ENCODE measurements at places on chromosomes 16 and 17.

DNA sequence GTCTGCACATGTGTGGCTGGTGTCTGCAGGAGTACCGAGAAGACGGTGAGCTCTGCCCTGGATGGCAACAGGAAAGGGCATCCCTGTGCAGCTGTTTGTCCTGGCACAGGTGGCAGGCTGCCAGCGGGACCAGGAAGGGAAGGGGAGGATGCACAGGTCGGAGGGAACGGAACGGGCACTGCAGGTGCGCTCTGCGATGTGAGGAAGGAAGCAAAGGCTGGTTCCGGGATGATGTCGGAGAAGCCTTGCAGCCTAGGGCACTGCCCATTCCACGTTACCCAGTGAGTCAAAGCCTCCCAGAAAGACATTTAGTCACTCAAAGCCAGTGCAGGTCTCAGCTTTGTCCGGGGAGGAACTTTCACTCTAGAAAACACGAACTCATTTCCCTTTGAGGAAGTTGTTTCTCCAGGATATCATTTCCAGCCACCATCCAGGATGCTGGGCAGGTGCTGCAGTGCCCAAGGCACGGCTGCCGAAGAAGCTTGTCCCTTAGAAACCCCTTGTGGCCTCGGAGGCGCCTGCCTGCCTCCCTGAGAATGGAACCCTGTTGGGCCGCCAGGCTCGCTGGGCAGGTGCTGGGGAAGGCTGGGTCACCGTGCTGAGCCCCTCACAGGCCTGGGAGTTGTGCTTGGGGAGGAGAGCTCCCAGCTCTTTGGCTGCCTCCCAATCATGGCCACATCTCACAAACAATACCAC is 4.5 kb upstream of the TMEM235 start:
- DNase-seq, result no peak

DNA sequence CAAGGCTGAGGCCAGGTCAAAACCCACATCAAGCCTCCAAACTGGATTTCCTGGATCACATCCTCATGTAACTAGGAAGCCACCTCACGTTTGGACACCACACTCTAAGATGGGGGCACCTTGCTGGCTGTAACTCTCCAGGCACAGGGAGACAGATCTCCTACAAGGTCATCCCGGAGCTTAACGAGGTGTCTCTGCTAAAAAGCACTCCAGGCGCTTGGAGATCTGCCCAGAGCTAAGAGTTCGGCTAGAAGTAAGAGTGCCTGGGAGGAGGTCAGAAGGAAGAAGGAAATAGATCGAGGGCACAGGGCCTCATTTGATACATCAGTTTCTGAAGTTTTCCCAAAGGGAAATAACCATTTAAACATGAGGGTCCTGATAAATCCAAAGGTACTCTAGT is 15.9 kb downstream of the PSMB3 start:
- DNase-seq, result no peak

DNA sequence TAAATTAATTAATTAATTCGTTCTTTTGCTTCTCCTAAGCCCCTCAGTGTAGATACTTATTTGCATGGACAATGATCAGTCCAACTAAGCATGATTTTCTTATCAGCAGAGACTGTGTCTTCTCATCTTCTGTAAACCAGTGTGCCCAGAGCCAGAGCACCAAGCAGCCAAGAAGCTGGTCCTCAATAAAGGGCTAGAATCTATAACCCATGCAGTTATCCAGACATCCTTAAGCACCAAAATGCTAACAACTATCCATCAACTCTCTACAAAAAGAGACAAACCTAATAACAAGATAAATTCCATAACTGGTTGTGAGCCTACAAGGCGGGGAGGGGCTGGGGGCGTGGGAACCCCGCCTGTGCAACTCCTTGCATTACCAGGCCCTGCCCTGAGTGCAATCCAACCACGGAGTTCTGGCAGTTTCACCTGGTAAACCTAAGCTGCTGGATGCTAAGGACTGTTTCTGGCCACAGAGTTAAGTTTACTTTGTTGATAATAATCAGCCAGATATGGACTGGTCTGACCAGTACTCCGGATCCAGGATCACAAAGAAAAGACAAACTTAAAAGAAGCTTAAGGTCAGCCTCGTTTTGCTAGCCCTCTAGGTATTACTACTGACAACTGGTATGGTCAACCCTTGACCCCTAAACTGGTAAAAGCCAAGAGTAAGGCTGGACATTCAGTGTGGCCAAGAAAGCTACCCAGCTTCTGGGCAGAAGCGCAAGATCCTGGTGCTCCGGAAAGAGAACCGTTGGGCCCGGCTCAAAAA is 51.5 kb downstream of the ZFHX3 start:
- DNase-seq, result no peak

DNA sequence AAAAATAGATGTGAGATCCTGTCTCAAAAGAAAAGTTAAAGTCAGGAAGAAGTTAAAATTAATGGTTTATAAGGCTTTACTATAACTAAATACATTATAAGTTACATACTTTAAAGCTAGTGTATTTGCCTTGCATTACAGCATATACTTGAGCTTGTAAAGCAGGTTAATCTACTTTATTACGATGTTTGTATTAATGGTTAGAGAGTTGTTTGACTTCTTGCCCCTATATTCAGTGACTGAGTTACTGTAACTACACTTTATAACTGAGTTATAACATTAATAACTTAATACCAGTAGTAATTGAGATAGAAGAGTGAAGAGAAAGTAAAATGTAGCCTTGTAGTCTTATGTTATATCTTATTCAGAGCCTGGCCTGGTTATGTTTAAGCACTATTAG is 22.9 kb downstream of the CLTC start:
- no peak for DNase-seq

DNA sequence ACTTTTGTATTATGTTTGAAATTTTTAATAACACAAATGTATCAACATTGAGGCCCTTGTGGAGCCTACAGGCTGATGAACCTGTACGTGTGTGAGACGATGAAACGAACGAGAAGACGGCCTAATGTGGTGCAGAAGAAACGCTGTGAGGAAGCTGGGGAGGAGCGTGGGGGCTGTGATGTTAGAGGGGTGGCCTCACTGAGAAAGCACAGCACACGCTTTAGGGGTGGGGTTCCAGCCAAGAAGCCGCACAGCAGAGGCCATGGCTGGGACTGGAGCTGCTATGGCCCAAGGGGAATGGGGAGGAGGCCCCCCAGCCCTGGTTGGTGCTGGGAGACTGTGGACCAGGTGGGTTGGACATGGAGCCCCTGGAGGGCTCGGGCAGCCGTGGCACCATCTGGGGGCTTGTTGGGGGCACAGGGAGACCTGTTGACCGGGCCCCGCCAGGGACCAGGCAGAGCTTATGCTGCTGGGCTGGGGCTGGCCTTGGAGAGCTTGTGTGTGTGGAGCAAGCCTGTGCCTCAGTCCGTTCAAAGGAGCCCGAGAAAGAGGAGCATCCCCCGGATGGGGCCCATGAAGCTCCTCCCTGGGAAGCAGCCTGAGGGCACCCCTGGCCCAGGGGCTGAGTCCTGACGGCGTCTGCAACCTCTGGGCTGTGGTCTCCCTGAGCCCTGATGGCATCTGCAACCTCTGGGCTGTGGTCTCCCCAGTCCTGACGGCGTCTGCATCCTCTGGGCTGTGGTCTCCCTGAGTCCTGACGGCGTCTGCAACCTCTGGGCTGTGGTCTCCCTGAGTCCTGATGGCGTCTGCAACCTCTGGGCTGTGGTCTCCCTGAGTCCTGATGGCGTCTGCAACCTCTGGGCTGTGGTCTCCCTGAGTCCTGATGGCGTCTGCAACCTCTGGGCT is 44.7 kb downstream of the METRNL start:
- DNase-seq, result no peak

GRCh38 chr17:29677221-29677791 is 54.6 kb upstream of the CORO6 start:
- no peak for DNase-seq

GRCh38 chr17:49079840-49080663 is 52.5 kb upstream of the B4GALNT2 start:
- no peak for DNase-seq

GRCh38 chr17:73066148-73066884 is 26.2 kb downstream of the SLC39A11 start:
- no peak for DNase-seq

DNA sequence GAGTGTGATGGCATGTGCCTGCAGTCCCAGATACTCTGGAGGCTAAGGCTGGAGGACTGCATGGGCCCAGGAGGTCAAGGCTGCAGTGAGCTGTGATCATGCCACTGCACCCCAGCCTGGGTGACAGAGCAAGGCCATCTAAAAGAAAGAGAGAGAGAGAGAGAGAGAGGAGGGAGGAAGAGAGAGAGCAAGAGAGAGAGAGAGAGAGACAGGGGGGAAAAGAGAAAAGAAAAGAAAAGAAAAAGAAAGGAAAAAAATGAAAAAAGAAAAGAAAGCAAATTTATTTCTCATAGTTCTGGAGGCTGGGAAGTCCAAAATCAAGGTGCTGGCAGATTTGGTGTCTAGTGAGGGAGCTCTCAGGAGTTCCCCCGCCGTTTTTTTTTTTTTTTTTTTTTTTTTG is 33.3 kb downstream of the RNF135 start:
- DNase-seq, result no peak

- DNase-seq, result no peak
These were observed 684 bp upstream of the APPBP2 start for GRCh38 chr17:60526726-60527125.

- DNase-seq, result no peak
These were observed 43.4 kb upstream of the ANKFN1 start for GRCh38 chr17:56109836-56110235.

- no peak for DNase-seq
These were observed 80.9 kb downstream of the PRKCA start for GRCh38 chr17:66383333-66383732.

- no peak for DNase-seq
These were observed 24.0 kb downstream of the PDIA2 start for GRCh38 chr16:306911-307370.

DNA sequence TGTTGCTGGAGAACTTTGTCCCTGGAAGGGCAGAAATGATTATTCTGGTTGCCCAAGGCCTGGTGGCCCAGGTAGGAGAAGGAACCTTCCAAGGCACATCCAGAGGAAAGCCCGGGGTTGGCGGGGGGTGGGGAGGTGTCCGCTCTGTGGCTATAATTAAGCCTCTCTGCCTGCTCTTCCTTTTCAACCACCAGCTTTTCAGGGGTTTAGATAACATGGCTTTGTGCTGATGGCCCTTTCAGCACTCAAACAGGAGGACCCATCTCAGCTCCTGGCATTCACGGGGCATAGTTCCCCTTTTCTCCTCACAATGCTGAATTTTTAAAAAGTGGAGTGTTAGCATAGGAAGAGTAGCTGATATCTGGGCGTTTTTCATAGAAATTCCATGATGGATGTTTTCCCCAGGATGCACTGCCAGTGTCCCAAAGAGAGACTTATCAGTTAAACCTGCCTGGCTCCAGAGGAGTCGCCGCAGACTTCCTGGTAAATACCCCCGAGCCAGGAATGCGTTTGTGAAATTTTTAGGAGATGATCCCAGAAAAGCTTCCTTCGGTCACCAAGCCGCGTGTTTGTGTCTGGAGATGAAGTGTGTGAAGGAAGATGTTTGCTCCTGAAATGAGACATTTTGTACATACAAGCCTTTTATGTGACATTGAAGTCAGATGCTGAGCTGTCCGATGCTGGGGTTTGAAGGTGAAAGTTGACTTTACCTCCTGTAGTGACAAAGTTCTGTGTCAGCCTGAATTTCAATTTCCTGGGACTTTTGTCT is 188.5 kb downstream of the MSI2 start:
- DNase-seq, result no peak

- no peak for DNase-seq
These were observed 16.2 kb downstream of the LUC7L start for GRCh38 chr16:212999-213398.

DNA sequence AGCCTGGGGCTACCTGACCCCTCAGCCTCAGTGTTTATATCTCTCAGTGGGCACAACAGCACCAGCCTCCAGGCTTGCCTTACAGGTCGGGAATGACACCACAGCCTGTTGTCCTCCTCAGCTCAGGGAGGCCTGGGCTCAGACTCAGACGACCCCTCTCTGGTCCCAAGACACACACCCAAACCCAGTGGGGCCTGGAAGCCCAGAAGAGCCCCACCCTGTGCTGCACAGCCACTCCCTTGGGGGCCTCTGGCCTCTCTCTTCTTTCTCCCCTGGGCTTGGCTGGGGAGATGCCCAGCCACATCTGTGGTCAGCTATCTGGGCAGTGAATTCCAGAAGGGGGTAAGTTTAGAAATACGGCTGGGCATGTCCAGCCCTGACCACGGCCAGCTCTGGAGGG is 2.4 kb downstream of the NATD1 start:
- DNase-seq, result no peak

- no peak for DNase-seq
These were observed 217.2 kb downstream of the CA10 start for GRCh38 chr17:51941272-51941671.

GRCh38 chr17:60372790-60373483 is 19.0 kb downstream of the USP32 start:
- peak; percentile 77 for DNase-seq

GRCh38 chr17:38320482-38320881 is 23.3 kb downstream of the GPR179 start:
- DNase-seq, result no peak

- no peak for DNase-seq
These were observed 87.8 kb downstream of the PLCG2 start for GRCh38 chr16:81866820-81867440.

- DNase-seq, result peak; percentile 23
These were observed 55.4 kb downstream of the CREBBP start for GRCh38 chr16:3825103-3825502.

DNA sequence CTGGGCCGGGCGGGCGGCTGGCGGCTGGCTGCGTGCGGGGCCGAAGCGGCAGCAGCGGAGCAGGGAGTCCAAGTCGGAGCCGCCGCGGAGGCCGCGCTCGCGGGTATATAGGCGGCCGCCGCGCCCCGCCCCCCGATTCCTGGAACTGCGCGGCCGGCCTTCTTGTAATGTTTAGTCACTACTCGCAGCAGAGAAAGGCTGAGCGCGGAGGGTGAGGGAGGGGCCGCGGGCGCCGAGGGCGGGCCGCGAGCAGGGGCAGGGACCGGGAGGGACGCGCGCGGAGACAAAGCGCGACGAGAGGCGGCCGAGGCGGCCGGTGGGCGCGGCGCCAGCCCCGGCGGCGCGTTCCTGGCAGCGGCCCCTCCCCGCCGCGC is at the start of gene SOCS3:
SOCS3 (minus strand) TSS at position 81 of the 374 bp plus-strand sequence. CDS start 982 bp downstream, outside the sequence.
- DNase-seq, result peak; percentile 96

GRCh38 chr17:55926276-55926990 is 175.6 kb downstream of the PCTP start:
- no peak for DNase-seq

- peak; percentile 69 for DNase-seq
These were observed 43.4 kb upstream of the GSE1 start for GRCh38 chr16:85569615-85570212.
